ENCODE measurements at places on chromosomes 2 and 18. TPM values are rescaled to one million over a fixed set of nuclear protein-coding genes. Genes with fewer than 3 reads are reported as not detected.

The CELF4 gene
- total RNA-seq, result not detected

The ZNF892 gene
- total RNA-seq, result 4.2 TPM

The HNMT gene
- 64.4 TPM for total RNA-seq

The SH3BP4 gene
- total RNA-seq, result 115 TPM

The SPP2 gene
- total RNA-seq, result not detected

The INPP1 gene
- total RNA-seq, result 14.2 TPM

The CDK5R2 gene
- total RNA-seq, result not detected

The CCDC74B gene
- 4.3 TPM for total RNA-seq

The PLGLB1 gene
- total RNA-seq, result 0.32 TPM

The CROCC2 gene
- not detected for total RNA-seq

The TRIM54 gene
- total RNA-seq, result not detected

The CFC1 gene
- not detected for total RNA-seq

The R3HDM1 gene
- total RNA-seq, result 13.8 TPM

The SCTR gene
- not detected for total RNA-seq

The STAT4 gene
- total RNA-seq, result 2.6 TPM

The D2HGDH gene
- total RNA-seq, result 18.0 TPM

The GNLY gene
- not detected for total RNA-seq

The HOXD13 gene
- not detected for total RNA-seq

The QPCT gene
- total RNA-seq, result 27.1 TPM

The C2orf72 gene
- not detected for total RNA-seq

The CYTIP gene
- under 0.01 TPM for total RNA-seq

The ADD2 gene
- total RNA-seq, result not detected

The KRTCAP3 gene
- not detected for total RNA-seq

The EPB41L3 gene
- total RNA-seq, result 0.97 TPM

The CXCR1 gene
- not detected for total RNA-seq

The MAP2 gene
- 37.1 TPM for total RNA-seq

The RMND5A gene
- 15.5 TPM for total RNA-seq
